ENCODE measurements at places on chromosomes 1 and 21. TPM values are rescaled to one million over a fixed set of nuclear protein-coding genes. Genes with fewer than 3 reads are reported as not detected.

DNA sequence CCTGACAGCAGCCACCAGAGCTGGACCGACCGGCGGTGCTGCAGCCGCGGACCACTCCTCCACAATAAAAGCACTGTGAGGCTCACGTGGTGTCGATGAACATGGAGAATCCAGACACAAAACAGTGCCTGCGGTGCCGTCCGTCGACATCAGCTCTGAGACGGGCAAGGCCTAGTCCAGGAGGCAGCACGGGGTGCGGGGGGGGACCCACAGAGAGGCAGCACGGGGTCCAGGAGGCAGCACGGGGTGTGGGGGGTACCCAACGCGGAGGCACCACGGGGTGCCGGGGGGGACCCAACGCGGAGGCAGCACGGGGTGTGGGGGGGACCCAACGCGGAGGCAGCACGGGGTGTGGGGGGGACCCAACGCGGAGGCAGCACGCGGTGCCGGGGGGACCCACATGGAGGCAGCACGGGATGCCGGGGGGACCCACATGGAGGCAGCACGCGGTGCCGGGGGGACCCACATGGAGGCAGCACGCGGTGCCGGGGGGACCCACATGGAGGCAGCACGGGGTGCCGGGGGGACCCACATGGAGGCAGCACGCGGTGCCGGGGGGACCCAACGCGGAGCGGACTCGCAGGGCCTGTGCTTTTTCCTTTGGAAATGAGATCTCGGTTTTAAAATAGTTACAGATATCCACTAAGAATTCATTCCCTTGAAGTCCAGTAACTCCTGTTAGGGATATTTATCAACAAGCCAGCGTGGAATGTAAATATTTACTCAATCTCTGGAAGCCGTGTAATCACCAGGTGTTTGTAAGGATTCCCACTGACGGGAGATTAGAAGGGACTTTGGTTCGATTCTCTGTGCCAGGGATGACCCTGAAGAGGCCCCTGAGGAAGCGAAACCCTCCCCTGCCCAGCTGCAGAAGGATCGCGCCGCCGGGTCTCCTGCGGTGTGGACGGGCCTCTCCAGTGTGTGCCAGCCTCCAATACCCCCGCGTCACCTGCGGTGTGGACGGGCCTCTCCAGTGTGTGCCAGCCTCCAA lies 52.1 kb downstream of the COL6A1 start:
- peak; percentile 4 for DNase-seq

DNA sequence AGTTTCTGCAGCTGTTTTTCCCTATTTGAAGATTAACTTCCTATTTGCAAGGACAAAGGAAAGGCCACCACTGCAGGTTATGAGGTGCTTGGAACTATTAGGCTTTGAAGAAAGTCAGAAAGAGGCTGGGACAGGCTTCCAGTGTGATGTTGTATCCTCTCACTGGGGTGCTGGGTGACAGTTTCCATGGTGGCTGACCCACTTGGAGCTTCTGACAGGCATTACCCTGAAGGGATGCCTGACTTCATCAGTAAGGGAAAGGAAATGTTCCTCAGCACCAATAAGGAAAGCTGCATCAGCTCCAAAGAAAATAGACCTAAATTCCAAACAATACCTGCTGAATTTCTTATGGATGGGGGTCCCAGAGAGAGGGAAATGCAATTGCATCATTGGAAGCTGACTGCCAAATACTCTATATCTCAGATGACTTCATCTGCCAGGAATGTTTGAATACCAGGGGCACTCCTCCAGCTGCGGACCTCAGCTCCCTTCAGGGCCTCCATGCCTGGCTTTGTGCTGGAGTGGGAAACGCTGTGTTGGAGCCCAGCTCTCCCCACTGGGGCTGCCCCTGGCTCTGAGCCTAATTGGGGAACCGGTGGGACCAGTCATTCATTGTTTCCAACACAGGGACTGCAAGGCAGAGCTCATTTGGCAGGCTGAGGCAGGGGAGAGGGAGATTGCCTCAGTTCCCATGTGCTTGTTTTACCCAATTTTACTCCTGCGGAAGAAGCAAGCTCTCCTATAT lies 76.6 kb downstream of the RGL1 start:
- peak; percentile 87 for DNase-seq

DNA sequence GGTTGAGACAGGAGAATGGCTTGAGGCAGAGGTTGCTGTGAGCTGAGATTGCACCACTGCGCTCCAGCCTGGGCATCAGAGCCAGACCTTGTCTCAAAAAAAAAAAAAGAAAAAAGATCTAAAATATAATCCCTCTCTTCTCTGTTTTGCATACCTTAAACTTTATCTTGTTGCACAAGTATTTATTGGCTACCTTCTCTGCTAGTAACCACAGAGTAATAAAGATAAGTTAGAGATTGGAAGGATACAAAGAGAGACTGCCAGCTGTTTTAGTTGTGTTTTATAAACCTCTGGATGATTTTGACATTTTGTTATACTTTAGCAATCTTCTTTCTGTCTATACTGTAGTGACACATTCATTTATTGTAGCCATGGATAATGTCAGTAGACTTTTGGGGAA lies 27.7 kb downstream of the AGO3 start:
- DNase-seq, result no peak

DNA sequence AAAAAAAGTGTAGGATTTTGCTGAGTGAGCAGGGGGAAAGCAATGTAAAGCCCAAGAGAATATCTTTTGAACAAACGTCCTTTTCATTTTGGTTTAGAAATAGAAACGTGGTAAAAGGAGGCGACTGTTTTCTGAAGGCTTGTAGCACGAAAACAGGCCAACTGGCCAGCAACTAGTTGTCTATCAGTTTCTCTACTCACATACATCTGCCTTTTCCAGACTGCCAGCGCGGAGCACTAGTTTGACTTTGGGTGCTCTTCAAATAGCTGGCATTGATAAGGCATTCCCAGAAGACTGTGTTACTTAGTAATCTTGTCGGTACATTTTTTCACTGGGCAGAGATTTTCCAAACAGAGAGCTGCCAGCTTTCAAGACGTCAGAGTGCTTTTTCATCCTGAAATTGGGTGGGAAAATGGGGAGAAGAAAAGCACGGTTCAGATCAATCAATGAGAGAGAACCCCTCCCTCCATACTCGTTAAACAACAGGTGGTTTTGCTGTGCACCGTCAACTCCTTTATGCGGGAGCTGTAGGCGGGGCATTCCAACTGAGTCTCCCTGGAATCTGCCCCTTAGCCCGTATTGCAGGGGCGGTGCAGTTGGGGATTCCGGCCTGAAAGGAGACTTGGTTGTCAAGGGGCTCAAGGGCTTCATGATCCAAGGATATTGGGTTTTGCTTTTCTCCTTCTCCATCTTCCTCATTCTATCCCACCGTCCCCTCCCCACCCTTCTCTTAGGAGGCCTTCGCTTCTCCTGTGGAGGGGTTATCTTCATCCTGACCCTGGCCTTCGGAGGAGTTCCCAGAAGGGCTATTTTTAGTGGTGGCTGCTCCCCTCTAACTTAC lies 884 bp upstream of the LRRC8C start:
- peak; percentile 22 for DNase-seq

- DNase-seq, result peak; percentile 11
Measured at GRCh38 chr1:7293702-7294629, 477.1 kb upstream of the VAMP3 start.

C1orf141 gene
- 0.54 TPM for polyA plus RNA-seq

DNA sequence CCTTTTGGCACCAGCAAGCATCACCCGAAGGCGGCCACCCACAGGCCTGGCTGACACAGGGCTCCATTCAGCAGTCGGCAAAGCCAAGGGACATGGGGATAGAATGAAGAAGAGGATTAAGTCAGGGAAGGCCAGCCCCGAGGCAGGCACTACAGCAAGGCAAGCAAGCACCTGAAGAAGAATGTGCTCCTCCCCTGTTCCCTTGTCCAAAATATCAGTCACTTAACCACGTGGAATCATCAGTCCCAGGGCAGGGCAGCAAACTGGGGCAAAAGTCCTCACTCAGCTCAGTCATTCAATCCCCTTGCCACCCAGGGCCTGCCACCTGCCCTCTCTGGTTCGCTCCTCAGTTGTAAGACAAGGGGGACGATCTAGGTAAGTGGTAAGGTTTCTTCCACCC lies 9.3 kb downstream of the KANK4 start:
- no peak for DNase-seq

- DNase-seq, result no peak
Measured at GRCh38 chr1:176187001-176187400, 20.1 kb downstream of the COP1 start.

VCAM1 gene
- polyA plus RNA-seq, result 9.1 TPM

DNA sequence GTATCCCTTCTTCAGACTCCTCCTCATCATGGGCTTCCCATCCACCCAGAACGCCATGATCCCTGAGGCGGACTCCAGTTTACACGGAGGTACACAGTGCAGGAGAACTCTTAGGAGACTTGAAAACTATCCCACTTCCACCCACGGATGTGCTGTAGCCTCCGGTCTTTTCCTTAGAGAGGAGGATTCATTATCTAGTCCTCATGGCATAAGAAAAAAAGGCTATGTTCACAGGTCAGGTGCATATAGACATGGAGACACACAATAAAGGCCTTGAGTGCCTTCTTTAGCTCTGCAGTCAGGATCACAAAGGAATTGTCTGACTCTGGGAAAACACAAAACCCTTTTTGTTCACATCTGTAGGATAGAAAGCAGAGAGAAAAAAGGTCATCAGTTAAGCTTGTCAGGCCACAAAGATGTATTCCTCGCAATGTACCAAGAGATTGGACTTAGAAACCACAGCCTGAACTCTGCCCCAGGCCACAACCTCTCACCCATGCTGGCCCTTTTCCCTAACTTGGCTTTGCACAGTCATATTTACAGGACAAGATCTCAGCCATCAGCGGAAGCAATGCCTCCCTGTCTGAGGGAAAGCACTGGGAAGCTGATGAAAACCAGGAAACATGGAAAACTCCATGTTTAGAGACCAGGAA lies 9.0 kb downstream of the CRP start:
- DNase-seq, result no peak

- peak; percentile 17 for DNase-seq
Measured at GRCh38 chr1:226454349-226454748, 46.5 kb upstream of the PARP1 start.

KIRREL1 gene
- 37.3 TPM for polyA plus RNA-seq

- no peak for DNase-seq
Measured at GRCh38 chr21:33789697-33790096, 125.9 kb downstream of the ATP5PO start.

GRCh38 chr1:112394743-112395062 lies 1.3 kb upstream of the CTTNBP2NL start:
- no peak for DNase-seq

- peak; percentile 86 for DNase-seq
Measured at GRCh38 chr1:203769505-203770343, 4.7 kb downstream of the LAX1 start.

- no peak for DNase-seq
Measured at GRCh38 chr1:232905331-232906034, 44.9 kb upstream of the NTPCR start.

- DNase-seq, result peak; percentile 95
Measured at GRCh38 chr1:234535763-234536515, 57.0 kb upstream of the TARBP1 start.
